ENCODE measurements at places on chromosomes 13 and 19. TPM values are rescaled to one million over a fixed set of nuclear protein-coding genes. Genes with fewer than 3 reads are reported as not detected.

Gene FARP1
- 177 TPM for total RNA-seq

Gene ATP4B
- total RNA-seq = not detected

Gene ISYNA1
- 153 TPM for total RNA-seq

Gene LYPD3
- 0.31 TPM for total RNA-seq

Gene FCER2
- total RNA-seq = not detected

Gene CEACAM21
- total RNA-seq = 4.3 TPM

Gene HSH2D
- total RNA-seq = not detected

Gene CBY2
- total RNA-seq = not detected

Gene EPS8L1
- 10.2 TPM for total RNA-seq

Gene ZBTB32
- not detected for total RNA-seq

Gene IGFL3
- total RNA-seq = not detected

Gene FBXO46
- total RNA-seq = 24.3 TPM

Gene IRGC
- total RNA-seq = not detected

Gene POU2F2
- total RNA-seq = 2.2 TPM

Gene C13orf42
- total RNA-seq = not detected

Gene ZNF443
- total RNA-seq = 5.2 TPM

Gene OVOL3
- 0.63 TPM for total RNA-seq

Gene TEX29
- total RNA-seq = 0.76 TPM

Gene PINLYP
- 15.6 TPM for total RNA-seq

Gene PDX1
- total RNA-seq = not detected

Gene GFY
- not detected for total RNA-seq

Gene FFAR2
- not detected for total RNA-seq

Gene ZNF714
- 21.3 TPM for total RNA-seq

Gene TPTE2
- 27.5 TPM for total RNA-seq

Gene ADGRE1
- 0.09 TPM for total RNA-seq

Gene ARL11
- not detected for total RNA-seq

Gene ATP4A
- total RNA-seq = not detected

Gene BCAM
- total RNA-seq = 3.4 TPM

Gene CFD
- total RNA-seq = 1.1 TPM

Gene R3HDM4
- total RNA-seq = 45.5 TPM

Gene EPSTI1
- 0.13 TPM for total RNA-seq

Gene ESD
- 167 TPM for total RNA-seq

Gene COG6
- 33.6 TPM for total RNA-seq

Gene GDF15
- total RNA-seq = 4.0 TPM

Gene GARIN5A
- total RNA-seq = 0.59 TPM

Gene SLC8A2
- total RNA-seq = 3.2 TPM

Gene ZNF649
- total RNA-seq = 26.3 TPM

Gene TMEM221
- 0.31 TPM for total RNA-seq

Gene PROZ
- not detected for total RNA-seq

Gene MAP1S
- total RNA-seq = 79.1 TPM

Gene ZNF155
- total RNA-seq = 8.0 TPM

Gene NCR1
- total RNA-seq = not detected

Gene SIGLEC11
- not detected for total RNA-seq

Gene MAP4K1
- total RNA-seq = 1.5 TPM

Gene CYP2A7
- total RNA-seq = not detected

Gene THAP8
- 5.4 TPM for total RNA-seq

Gene TTYH1
- total RNA-seq = 3.0 TPM

Gene MKNK2
- total RNA-seq = 107 TPM

Gene ZSCAN1
- 1.4 TPM for total RNA-seq

All from A673 (cell line).